ENCODE measurements at places on chromosomes 2 and 18. TPM values are rescaled to one million over a fixed set of nuclear protein-coding genes. Genes with fewer than 3 reads are reported as not detected.

LHCGR gene
- not detected for total RNA-seq

VIL1 gene
- total RNA-seq, result not detected

UGT1A3 gene
- total RNA-seq, result not detected

PPM1B gene
- 17.6 TPM for total RNA-seq

PRADC1 gene
- total RNA-seq, result 7.4 TPM

TMEM200C gene
- 1.0 TPM for total RNA-seq

GCG gene
- total RNA-seq, result not detected
